ENCODE measurements at places on chromosomes 3 and 15.
A peak's percentile ranks its signal among the peaks of the same experiment; 100 is the strongest.

DNA sequence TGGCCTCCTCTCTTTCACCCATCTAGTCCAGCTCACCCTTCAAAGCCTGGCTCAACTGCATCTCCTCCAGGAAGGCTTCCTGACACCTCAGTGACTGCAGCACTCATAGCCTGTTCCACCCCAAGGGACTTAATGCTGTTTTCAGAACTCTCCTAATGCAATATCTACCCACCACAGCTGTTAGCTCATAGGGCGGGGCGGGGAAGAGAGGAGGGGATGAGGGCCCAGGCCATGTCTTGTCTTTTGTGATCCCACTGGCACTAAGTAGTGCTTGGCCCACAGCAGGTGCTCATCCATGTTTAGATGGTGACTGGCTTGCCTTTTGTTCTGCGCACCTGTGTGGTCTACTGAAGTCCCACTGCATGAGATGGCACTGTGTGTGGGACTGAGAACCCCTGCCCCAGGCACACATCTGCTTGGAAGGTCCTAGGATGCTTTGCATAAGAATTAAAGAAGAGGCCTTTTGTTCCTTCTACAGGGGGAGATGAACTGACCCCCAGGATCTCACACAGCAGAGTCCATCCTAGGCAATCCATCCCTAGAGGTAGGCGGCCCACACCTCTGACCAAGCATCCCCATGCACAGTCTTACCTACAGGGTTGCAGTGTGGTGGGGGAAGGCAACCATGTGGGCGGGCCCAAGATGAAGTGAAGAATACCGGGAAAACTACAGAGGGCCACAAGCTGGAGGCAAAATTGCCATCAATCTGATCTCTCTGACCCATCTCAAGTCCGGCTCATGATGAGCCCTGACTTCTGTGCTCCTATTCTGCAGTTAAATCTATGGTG, 23.0 kb downstream of the SLC12A8 start:
- no peak for DNase-seq

DNA sequence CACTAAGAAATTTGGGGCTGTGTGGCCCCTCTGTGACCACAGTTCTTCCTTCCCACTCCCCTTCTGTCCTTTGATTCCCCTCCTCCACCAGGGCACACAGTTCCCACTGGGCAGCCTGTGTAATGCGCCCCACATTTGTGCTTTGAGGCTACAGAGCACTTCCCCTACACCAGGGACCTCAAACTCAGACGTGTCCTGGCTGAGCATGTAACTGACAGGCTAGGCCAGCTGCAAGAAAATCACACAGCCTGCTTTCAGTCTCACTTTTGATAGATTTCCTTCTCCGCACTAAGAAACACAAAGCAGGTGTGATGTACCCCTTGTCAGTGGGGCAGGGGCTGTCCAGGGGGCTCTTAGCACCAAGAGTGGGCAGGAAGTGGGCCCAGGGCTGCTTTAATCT, 29.6 kb downstream of the PRKCD start:
- DNase-seq, result no peak

- no peak for DNase-seq
Measured at GRCh38 chr3:127999509-128000106, 52.6 kb upstream of the SEC61A1 start.

DNA sequence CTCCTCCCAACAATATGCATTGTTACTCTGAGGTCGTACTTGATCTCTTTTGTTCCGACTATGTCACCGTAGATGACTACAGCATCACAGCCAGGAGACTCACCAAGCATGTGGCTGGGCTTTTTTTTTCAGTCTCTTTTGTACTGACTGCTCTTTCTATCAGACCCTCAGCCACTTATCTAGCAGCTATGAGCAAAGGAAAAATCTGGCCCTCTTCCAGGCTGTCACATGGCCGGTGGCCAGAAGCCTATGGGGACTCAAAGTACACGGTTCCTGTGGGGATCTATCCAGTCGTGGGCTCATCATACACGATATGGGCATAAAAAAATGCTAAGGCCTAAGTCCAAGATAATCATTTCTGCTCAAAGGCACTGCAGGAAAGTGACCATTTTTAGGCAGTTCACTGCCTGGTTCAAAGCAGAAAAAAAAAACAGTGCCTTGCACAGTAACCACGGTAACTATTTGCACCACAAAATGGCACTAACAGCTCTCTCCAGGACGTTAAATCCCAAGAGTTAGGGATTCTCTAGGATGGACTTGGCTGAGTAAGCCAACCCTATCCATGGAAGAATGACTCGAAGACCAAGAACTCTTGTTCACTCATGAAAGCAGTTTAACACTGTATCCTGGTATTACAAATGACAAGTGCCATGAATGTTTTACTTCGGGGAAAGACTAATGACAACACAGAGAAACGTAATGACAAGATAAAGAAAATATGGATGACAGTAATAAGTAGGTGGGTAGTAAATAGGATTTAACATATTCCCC, 50.3 kb downstream of the SHQ1 start:
- DNase-seq, result no peak

DNA sequence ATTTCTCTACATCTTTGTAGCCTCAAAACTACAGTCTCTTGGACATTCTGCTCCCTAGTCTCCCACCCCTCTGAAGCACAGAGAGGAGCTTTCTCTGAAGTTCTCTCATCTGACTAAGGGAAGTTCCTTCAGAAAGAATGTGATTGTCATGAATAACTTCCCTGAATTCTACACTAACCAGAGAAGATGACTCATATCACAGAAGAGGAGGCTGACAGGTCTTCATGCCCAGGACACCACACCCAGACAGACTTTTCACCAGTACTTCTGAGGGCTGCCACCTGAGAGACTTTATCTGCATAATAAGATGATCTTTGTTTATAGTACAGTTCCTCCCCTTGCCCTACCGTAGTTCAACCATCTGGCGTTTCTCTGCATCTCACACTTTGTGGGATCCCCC, 52.8 kb downstream of the CDIN1 start:
- DNase-seq, result no peak

GRCh38 chr3:170000051-170000450, 33.4 kb downstream of the SEC62 start:
- no peak for DNase-seq

GRCh38 chr3:152646004-152646403, 188.9 kb upstream of the P2RY1 start:
- no peak for DNase-seq

DNA sequence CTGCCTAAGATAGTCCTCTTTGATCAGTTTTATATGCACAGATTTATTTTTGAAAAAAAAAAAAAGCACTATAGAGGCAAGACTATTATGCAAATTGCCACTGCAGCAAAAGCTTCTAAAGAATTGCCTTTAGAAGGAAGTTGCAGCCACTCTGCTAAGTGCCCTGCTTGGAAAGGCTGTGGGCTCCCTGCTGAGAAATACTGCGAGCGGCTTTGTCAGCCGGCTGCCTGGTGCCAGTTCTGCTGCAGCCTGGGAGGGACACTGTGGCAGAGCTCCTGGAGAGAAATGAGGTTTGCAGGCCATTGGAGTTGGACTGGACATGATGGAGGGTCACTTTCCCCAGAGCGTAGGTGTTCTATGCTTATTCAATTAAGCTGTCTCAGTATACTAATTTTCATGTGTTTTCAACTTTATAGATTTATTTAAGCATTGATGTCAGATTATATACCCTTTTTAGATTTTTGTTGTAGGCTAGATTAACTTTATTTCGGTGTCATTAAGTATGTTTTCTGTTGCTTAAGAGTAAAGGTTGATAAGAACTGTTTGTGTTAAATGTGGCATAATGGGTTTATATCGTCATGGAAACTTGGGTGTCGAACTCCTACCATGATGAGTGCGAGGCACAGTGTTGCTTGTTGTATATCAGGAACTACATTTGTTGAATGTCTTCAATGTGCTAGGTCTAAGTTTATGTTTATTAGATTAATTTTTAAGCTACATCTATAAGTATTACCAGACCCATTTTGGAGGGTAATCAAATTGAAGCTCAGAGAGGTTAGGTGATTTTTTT, 6.6 kb downstream of the MAP2K5 start:
- no peak for DNase-seq

DNA sequence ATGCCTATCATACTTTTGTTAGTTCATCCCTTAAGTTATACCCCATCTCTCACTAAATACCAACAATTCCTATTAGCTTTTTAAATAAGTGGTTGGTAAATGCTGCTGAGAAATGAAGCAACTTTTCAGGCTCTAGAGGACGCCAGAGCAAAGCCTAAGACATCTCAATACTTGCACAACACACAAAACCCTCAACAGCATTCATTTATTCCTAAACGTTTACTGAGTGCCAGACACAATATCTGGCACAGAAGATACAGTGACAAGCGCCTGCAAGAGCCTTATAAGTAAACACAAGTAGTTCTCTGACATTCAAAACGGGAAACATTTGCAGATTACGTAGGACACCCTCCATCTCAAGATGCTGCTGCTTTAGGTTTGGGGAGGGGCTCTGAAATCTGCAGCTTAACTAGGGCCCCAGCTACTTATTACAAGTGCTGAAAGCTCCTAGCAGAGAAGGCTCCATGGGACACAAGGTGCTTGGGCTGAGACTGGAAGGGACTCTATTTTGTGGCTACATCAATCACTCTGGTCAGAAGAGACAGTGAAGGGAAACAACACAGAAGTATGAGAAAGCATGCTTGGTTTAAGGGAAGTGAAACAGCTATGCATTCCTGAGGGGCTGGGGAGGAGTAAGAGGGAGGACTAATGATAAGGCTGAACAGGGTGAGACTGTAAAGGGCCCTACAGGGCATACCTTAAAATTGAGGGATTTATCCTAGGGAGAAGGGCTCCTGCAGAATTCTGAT, 311.3 kb downstream of the PLCL2 start:
- no peak for DNase-seq

GRCh38 chr15:88605189-88606069, 15.7 kb upstream of the AEN start:
- DNase-seq, result peak; percentile 79

GRCh38 chr3:190694335-190695001, 168.0 kb downstream of the GMNC start:
- no peak for DNase-seq

GRCh38 chr3:172536993-172537419, 13.8 kb upstream of the TNFSF10 start:
- no peak for DNase-seq

DNA sequence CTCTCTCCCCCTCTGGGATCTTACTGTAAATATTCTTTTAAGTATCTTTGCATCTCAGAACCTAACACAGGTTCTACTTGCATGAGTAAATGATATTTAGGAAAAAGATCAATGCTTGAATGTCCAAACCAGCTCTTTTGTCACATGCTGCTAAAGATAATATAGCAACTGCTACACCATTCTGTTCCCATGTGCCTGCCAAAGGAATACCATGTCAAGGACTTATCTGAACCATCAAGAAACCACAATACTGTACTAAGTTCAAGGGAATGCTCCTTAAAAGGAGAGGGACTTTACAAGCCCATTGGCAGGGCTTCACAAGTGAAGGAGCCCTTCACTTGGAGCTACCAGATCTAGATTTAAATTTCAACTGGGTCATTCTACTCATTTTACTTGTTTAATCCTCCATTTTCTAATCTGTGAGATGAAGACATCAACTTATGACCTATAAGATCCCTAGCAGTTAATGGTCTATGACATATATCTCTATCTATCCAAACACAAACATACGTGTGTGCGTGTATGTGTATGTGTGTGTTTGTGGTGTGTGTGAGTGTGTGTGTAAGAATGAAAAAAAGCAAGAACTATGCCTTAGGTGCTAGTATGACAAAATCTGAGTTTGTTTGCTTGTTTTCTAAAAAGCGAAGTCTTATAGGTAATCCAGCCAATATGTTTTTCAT, 13.0 kb upstream of the SEC62 start:
- no peak for DNase-seq

- no peak for DNase-seq
Measured at GRCh38 chr3:65888980-65889706, 149.6 kb downstream of the MAGI1 start.

DNA sequence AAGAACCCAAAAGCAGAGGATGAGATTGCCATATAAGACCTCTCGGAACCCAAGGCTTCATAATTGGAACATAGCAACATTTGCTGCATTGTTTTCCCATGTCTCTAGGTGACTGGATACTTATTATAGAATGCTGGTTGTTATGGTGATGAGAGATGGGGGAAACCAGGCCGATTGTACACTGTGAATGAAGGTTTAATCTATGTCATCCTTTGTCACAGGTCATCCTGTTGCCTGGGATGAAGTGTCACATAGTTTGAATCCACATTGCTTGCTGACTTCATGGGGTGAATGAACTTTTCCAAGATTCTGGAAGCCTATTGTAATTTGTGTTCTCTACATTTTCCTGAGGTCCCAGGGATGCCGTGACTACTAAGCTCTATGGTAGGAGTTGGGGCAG, 41.8 kb downstream of the CLEC3B start:
- DNase-seq, result no peak

GRCh38 chr3:81406318-81406717, 355.1 kb downstream of the GBE1 start:
- DNase-seq, result no peak

Data from left forelimb (tissue), 1 donor.